ENCODE measurements at places on chromosomes 3 and 15.

DNA sequence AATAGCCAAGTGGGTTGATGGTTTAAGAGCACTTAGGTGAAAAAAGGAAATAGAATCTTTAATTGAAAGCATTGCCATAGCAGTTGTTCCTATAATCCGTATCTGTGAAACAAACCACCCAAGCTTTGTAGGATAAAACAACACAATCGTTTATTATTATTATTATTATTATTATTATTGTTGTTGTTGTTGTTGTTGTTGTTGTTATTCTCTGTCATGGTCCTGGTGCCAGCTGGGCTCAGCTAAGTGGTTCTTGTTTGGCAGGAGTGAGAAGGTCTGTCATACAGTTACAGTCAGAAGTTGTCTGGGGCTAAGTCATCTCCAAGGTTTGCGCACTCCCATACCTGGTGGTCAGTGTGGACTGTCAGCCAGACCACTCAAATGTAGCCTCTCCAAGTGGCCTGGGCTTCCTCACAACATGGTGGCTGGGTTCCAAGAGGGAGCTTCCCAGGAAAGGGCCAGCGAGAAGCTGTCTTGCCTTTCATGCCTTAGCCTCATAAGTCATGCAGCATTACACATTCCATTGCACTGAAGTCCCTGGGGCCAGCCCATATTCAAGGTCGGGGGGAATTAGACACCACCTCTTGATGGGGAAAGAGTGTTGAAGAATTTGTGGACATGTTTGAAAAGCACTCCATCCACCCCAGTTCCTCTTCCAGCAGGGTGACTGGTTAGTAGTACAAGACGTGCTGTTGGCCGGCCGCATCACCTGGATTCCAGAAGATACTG, 54.3 kb upstream of the FGD5 start:
- no peak for DNase-seq

- DNase-seq = no peak
Observed at GRCh38 chr3:95277613-95278012, 1214.8 kb downstream of the NSUN3 start.

DNA sequence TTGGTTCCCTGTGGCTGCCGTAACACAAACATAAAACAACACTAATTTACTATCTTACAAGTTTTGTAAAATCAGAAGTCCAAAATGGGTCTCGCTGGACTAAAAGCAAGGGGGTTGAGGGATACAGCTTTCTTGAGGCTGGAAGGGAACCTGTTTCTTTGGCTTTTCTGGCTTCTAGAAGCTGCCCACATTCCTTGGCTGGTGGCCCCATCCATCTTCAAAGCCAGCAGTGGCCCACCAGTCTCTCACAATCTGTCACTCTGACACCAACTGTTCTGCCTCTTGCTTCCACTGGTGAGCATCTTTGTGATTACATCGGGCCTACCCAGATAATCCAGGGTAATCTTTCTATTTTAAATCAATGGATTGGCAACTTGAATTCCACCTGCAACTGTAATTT, 1.1 kb upstream of the ANPEP start:
- DNase-seq = no peak

DNA sequence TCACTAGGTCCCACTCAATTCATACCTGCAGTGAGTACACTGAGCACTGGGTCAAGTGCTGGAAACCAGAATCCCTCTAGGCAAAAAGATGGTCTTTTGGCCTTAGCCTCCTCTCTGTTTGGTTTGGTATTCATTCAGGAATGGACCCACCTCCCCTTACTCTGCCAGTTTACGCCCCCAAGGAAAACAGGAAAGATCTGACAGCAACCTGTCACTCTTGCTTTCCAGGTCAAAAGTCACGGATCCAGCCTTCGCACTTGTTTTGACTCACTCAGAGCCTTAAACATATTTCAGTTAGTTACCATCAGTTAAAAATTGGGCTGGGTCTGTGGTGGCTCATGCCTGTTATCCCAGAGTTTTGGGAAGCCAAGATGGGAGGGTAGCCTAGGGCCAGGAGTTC, 68.1 kb downstream of the SYNM start:
- no peak for DNase-seq

GRCh38 chr3:189334064-189334920, 162.5 kb downstream of the TPRG1 start:
- DNase-seq = no peak

GRCh38 chr3:67866571-67866970, 212.2 kb upstream of the SUCLG2 start:
- no peak for DNase-seq

DNA sequence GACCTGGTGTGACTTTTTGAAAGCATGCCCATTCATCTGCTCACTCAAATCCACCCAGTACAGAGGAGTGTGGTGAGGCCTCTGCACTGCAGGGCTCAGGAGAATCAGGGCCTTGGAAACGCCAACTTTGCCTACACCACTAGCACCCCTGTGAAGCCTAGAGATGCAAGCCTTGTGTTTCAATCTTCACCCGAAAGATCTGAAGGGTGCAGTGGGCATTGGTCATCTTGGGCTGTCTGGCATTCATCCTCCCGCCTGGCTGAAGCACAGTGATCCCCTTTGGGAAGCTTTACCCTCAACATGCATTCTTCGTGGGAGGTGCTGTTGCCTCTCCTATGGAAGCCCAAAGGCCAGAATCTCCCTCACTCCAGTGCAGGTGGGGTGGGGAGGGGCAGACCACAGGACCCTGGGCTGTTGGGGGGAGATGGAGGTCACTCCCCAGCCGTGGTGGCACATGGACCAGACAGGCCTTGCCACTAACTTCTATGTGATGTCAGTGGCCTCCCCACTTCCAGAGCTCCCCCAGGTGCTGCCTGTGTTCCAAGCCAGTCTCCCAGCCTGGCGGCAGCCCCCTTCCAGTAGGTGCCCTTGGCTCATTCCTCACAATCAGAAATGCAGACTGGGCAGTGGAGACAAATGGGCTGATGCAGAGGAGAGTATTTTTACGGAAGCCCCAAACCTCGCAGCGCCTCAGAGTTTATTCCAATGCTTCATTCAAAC, 92.5 kb downstream of the ADAMTS17 start:
- no peak for DNase-seq

GRCh38 chr15:27459836-27460235, 488.9 kb downstream of the GABRG3 start:
- DNase-seq = no peak

- DNase-seq = no peak
Observed at GRCh38 chr3:13550791-13551360, 2.0 kb downstream of the FBLN2 start.

- no peak for DNase-seq
Observed at GRCh38 chr3:137172728-137173127, 214.9 kb downstream of the IL20RB start.

GRCh38 chr3:57971975-57972374, 36.2 kb upstream of the FLNB start:
- no peak for DNase-seq

DNA sequence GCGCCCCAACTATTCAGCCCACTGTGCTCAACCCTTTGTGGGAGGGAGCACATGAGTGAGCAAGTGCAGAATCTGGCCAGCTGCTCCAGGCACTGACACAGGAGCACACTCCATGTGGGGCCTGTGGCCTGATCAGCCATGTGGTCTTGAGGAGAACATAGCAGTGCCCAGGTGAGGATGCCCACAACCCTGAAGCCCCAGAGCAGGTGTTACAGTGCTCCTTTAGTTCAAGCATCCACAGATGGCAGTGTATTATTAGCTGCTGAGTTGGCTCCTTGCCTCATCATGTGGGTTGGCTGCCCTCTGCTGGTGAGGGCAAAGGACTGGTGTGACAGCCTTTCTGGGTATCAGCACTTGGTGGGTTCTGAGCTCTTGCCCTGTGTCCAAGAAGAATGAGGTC, 1588.2 kb downstream of the SI start:
- DNase-seq = no peak

GRCh38 chr3:190492966-190493365, 20.9 kb upstream of the IL1RAP start:
- no peak for DNase-seq

GRCh38 chr3:102074946-102075345, 225.6 kb downstream of the NFKBIZ start:
- DNase-seq = no peak

GRCh38 chr3:170387950-170388349, 30.4 kb downstream of the SKIL start:
- DNase-seq = no peak

- DNase-seq = no peak
Observed at GRCh38 chr3:90132197-90132596, 1024.8 kb downstream of the EPHA3 start.

- peak; percentile 40 for DNase-seq
Observed at GRCh38 chr3:172836390-172836997, 86.0 kb downstream of the ECT2 start.

GRCh38 chr15:90030376-90030775, 29.3 kb downstream of the ZNF710 start:
- DNase-seq = no peak

- DNase-seq = no peak
Observed at GRCh38 chr3:102826636-102827035, 391.8 kb downstream of the ZPLD1 start.

- DNase-seq = no peak
Observed at GRCh38 chr3:50627407-50628051, 10.6 kb downstream of the MAPKAPK3 start.

GRCh38 chr3:14386254-14386653, 16.2 kb upstream of the SLC6A6 start:
- no peak for DNase-seq

- DNase-seq = no peak
Observed at GRCh38 chr3:13249664-13250390, 170.3 kb downstream of the NUP210 start.

DNA sequence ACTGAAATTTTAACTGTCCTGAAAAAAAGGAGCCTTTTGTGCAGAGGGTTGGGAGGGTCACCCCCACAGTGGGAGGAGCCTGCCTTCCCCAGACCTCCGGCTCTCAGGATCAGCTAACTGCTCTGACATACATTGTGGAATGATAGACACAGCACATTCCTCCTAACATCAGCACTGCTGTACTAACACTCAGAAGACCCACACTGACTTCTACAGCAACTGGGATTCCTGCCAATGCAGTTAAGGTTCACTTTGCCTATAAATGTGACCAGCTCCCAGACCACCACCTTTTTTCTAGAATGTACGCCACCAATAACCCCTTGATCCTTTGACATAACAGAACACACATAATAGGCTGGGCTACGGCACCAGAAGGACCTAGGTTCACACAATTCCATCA, 3.2 kb downstream of the CPEB1 start:
- no peak for DNase-seq

GRCh38 chr3:155704061-155704460, 40.8 kb downstream of the PLCH1 start:
- no peak for DNase-seq

- no peak for DNase-seq
Observed at GRCh38 chr3:69764861-69765260, 25.6 kb downstream of the MITF start.

DNA sequence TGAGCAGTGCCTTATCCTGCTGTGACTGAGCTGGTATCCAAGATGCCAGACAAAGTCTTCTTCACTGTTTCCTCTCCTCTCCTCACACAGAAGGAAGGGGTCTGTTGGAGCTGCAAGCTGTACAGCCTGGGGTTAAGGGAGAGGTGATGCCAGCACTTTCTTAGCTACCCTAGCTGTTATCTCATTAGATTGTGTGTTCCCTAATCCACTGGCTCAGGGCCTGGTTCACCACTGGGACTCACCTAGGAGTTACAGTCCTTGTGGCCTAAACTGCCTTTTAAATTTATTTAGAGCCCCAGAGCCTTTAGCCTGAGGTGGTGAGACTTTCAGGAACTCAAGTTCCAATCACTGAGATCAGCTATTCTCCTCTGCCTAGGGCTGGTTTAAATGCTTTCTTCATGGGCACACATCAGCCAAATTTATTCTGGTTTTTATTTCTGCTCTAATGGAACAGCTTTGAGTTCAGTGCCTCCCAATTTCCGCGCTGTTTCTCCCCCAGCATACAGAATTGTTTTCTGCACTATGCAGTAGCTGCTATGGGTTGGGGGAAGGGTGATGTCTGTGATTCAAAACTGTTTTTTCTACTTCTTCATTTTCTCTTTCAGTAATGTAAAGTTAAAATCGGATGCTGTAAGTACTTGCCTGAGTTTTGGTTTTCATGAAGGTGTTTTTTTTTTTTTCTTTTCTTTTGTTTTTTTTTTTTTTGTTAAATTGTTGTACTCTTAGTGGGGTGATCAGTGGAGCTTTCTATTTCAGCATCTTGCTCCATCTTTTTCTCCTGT, 198.8 kb downstream of the DOCK3 start:
- DNase-seq = no peak

DNA sequence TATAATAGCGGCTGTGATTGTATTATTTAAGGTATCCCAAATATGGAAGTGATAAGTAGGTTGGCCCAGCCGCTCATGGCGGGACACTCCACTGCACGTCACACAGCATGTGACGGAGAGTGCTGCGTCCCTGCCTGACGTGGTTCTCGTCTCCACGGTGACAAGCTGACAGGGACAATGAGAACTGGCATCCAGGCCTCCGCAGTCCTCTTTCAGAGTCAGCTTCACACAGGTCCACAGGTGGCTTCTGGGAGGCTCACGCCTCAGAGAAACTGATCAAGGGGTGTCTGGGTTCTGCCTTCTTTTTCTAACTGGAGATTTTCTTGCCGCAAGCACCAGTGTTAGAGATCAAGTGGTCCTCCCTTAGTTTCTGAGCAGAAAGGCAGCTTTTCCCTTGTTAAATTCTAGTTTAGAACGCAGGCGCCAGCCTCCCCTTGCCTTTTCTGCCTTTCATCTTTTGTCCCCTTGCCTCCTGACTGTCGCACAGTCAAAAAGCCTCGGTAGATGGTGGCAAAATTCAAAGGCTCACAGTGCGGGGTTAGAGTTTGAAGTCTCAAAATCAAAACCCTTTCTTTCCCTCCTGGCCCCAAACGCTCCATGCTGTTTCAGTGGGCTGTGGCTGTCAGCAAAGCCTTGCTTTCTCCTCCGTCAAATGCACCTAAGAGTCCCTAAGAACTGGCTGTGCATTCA, 120.9 kb downstream of the ATP10A start:
- no peak for DNase-seq

DNA sequence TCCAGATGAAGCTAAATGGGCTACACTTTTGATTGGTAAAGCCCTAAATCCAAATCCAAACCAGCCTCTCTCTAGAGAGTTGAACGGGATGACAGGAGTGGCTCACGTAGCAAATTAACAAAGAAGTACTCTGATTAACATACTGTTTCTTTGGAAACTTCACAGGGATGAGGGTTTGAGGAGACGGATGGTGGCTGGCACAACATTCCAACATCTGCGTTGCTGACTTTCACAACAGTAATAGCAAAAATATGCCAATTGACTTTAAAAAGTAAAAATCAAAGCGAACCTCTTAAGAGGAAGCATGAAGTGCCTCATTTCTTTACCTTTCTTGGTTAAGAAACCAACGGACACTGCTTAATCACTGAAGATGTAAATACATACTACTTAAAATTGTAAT, 181.4 kb downstream of the TBL1XR1 start:
- DNase-seq = no peak

GRCh38 chr15:90814191-90814821, 54.1 kb upstream of the FURIN start:
- no peak for DNase-seq

DNA sequence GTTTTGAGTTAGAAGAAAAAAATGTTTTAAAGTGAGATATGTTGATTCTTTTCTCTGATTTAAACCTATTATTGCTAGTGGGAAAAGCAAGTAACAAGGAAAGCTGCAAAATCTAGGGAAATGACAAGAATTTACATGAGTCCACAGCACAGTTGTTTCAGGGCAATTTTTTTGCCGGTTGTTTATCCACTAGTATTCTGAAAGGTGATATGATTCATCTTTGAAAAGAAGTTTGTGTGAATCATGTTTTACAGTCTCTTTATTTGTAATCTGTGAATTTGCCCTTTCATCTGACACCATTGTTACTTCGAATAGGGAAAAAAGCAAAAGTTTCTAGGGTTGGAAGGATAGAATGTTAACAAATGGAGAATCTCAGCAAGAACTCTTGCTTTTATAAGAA, 894.7 kb downstream of the OTOL1 start:
- no peak for DNase-seq

- no peak for DNase-seq
Observed at GRCh38 chr15:59437142-59437816, 707 bp upstream of the FAM81A start.
